ENCODE measurements at places on chromosomes 3 and 15.

DNA sequence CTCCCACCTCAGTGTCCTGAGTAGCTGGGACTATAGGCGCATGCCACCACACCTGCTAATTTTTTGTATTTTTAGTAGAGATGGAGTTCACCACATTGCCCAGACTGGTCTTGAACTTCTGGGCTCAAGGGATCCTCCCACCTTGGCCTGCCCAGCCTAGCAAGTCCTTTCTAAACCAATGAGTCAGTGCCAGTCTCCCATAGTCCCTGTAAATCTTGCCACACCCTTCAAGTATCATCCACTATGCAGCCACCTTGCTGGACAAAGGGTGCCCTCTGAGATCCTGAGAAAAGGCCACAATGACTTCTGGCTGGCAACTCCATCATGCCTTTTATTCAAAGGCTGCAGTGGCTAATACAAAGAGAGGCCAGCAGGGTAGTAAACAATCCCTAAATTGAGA is 184.0 kb downstream of the ABHD5 start:
- no peak for DNase-seq

DNA sequence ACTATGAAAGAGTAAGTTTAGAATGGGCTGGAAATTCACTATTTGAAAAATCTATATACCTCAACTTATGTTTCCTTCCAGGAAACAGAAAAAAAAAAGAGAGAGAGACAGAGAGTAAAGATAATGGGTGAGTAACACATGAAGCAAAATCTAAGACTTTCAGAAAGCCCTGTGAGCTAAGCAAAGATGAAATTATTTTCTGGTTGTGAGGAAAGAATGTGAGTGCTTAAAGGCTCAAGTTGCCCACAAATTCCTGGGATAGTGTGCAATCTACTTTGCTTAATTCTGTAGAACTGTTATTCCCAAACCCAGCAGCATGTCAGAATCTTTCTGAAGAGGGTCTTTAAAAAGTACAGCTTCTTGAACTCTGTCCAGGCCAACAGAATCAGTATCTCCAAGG is 337.7 kb upstream of the AGTR1 start:
- DNase-seq, result no peak

- no peak for DNase-seq
Observed at GRCh38 chr15:80609512-80609946, 85.6 kb upstream of the ABHD17C start.

DNA sequence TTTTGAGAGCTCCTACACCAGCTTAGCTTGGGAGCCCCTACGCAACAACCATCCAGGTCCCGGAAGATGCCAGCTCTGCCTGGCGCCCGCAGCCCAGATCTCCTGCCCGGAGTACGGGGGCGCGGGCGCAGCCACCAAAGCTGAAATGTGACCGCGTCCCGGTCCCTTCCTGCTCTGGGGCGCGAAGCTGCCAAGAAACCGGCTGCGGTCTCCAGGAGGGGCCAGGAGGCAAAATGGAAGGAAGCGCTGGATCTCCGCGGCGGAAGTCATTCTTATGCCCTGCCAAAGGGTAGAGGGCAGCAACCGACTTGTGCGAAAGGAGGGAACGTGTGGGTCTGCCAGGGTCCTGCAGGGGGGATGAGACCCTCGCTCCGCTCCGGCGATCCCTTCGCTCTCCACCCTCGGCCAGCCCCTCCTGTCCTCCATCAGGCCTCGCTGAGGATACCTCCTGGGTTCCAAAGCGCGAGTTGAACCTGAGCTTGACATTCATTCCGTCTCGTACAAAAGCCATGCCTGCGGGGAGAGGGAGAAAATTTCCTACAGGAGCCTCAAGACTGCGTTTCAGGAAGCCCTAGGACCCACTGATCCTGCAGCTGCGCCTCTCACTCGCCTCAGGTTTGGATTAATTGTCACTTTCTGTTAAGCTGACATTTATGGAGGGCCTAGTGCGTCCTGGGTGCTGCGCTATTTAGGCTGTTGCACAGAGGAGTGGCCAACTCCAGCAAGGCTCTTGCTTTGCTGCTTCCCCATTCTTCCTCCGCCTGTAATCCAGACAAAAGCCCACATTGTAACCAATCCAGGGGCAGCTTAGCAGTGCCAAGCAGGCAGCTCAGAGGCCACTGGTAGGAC is 98.3 kb upstream of the VGLL3 start:
- DNase-seq, result no peak

GRCh38 chr3:85875589-85875988 is 916.8 kb downstream of the CADM2 start:
- no peak for DNase-seq

GRCh38 chr3:198071602-198072287 is 111.7 kb downstream of the LMLN start:
- peak; percentile 61 for DNase-seq
